Tibial artery (tissue), 4 donors: ENCODE measurements at places on chromosomes 13 and 19.

DNA sequence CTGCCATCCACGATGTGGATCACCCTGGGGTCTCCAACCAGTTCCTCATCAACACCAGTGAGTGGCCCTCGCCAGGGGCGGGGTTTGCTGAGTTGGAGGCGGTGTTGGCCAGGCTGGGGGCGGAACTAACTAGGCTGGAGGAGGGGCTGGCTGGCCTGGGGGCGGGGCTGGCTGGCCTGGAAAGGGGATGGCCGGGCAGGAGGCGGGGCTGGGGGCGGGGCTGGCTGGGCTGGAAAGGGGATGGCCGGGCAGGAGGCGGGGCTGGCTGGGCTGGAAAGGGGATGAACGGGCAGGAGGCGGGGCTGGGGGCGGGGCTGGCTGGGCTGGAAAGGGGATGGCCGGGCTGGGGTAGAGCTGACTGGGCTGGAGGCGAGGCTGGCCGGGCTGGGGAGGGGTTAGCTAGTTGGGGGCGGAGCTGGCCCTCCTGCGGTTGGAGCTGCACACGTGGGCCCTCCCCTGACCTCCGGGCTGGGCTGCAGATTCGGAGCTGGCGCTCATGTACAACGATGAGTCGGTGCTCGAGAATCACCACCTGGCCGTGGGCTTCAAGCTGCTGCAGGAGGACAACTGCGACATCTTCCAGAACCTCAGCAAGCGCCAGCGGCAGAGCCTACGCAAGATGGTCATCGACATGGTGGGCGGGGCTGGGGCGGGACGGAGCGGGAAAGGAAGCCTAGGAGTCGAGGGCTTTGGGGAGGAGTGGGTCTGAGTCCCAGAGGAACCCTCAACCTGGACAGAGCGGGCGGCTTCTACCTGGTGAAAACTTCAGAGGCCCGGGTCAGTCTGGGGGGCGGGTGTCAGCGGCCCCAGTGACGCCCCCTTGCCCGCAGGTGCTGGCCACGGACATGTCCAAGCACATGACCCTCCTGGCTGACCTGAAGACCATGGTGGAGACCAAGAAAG is 41.0 kb downstream of the PDE4A start:
- DNase-seq, result peak; percentile 91

- DNase-seq, result no peak
Measured at GRCh38 chr13:30193279-30194234, 113.8 kb downstream of the KATNAL1 start.

DNA sequence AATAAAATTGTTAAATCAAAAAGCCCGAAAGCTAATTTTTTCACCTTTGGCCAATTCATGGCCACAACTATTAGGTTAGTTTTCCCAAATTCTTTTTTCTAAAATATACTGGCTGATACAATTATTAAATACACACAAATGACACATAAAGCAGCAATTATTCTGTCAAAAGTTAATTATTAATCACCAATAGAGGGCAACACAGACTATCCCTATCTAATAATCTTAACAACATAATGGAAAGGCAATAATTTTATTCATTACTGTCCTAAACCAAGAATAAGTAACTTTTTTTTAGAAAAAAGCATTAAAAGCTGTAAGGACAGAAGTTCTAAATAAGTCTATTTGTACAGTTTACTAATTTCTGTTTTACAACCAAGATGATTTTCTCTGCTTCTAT is 51.7 kb downstream of the KATNAL1 start:
- DNase-seq, result no peak

DNA sequence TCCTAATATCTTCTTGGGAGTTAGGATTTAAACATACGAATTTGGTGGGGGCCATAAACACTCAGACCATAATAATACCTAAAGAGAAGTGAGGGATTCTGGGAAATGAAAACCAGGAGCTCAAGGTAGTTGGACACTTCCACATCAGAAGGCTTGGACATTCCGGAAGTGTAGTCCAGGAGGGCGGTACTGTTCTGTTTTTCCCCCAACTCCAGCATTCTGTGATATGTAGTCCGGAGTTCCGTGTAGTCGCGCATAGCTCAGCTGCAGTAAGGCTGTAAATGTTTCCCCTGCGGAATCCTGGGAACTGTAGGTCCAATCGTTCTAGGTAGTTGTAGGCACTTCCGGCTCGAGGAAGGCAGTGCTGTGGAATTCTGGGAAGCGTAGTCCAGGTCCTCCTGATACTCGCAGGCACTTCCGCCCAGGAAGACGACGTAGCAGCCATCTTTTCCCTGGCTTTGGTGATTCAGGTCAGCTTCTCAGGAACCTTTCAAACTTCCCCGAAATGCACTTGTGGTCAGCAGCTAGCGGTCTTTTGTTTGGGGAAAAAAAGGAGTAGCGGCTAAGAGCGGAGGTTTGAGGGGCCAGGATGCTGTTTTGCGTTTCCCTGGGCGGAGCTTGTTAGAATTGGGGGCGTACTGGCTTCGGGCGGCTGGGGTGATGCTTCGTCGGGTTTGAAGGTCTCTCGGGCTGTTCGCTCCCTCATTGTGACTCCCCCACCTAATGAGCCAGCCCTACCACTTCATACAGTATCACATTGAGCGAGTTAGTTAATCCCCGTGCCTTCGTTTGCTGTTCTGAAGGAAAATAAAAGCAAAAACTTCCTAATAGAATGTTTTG is at the start of gene ZNF226:
Gene ZNF226 (plus strand): TSS at position 428 of the 840 bp plus-strand sequence. CDS start 4,981 bp downstream, outside the sequence.
- DNase-seq, result peak; percentile 94

DNA sequence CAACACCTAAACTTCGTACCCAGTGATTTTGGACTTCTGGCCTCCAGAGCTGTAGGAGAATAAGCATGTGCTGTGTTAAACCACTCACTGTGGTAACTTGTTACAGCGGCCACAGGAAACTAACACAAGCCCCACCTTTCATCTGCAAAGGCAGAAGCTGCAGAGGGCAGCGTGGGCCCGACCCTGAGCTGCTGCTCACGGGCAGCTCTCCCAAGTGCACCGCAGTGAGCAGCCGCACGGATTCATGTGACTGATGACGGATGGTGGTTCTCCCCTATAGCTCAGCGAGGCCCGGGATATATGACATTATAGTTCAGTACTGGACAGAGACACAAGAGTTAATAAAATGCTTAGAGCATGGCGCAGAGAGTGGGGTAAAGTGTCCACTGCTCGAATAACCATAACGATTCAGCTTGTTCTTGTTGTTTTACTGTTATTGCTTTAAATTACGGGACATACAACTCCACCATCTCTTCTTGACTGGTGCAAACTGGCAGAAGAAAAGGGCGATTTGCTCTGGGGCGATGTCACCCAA is 21.9 kb downstream of the VRK3 start:
- no peak for DNase-seq

DNA sequence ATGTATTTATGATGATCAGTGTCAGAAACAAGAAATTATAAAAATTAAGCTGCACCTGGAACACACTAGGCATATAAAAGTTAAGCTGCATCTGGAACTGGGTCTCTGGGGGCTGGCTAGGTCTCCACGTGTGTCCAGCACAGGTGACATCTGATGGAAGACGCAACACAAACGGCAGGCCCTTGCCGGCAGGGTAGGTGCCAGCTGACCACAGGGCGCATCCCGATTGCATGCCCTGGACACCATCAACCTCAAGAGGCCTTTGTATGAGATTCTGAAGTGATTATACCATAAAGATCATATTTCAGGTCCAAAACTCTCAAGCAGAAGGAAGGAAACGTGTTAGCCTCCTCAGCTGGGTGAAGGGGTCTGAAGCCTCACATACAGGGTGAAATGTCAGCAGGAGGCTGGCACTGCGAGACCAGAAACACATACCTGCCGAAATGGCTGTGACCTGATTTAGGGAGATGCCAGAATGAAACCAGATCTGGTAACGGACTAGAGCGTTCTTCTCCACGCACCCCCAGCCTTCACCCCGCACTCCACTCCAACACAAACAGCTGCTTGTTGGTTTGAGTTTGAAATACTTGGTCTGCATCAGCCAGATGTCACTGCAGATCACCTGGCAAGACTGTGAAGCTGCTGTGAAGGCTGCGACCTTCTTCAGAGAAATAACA is 37.3 kb downstream of the COL4A1 start:
- DNase-seq, result no peak

DNA sequence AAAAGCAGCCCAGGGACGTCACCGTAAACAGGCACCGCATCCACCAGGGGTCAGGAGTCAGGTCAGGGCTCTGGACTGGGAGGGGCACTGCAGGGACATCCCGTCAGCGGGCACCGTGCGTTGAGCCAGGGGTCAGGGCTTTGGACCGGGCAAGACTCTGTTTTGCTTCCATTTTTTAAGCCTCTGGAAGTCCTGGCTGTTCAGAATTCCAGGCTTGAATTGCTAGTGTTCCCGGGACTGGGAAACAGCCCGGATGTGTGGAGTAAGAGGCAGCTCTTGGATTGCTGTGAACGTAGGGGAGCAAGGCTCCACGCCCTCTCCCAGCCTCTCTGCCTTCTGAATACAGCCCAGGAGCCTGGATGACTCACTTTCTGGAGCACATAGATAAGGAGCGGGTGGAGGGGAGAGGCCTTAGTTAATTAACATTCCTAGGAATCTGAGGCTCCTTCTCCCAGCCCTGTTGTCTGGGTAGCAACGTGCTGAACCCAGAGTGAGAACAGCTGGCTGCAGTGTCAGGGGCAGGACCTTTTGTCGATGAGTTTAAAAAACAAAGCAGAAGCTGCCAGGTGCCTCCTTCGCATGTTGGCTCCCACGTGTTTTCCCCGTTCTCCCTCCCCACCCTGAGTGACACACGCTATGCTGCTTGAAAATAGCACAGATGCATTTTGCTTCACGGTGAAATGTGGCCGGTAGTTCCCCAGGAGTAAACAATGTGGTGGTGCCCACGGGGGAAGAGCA is 21.9 kb downstream of the ATP11A start:
- DNase-seq, result peak; percentile 91

- DNase-seq, result no peak
Measured at GRCh38 chr19:48934837-48935236, 1.3 kb downstream of the DHDH start.

- DNase-seq, result no peak
Measured at GRCh38 chr19:16541526-16542044, 652 bp downstream of the CHERP start.

DNA sequence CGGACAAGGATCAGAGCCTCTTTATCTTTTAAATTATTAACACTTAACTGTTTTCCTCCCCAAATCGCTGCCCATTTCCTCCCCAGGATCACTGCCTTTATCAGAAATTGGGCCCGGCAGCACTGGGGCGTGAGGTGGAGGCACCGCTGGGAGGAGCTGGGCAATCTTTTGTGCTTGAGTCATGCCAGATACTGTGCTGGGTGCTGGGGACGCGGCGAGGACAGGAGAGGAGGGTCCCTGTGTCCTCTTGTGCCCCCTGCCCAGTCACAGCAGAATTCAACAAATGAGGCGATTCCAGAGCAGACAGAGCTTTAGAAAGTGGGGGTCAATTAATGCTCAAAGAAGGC is 347.8 kb downstream of the ZNF536 start:
- DNase-seq, result no peak

DNA sequence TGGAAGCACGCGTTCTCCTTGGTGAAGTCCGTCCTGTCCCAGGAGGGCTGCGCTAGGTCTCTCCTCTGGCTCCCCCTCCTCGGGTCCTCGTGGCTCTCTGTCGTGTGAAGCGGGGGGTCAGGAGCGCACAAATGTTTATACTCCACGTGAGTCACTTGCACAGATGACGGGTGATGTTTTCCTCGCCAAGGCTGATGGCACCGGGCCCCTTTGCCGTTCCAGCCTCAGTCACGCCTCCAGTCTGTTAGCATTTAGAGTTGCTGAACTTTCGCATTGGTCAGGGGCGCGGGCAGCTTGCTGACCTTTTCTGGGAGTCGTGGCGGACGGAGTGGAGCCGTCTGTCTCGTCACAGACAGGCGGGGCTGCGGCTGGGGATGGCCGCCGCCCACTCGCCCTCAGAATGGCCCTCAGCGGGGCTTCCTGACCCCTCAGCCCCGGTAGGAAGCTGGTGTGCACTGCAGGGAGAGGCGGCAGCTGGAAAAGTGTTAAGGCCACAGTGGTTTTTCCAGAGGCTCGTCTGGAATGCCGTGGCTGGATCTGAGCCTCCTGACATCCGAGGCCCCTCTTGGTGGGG is 13.7 kb downstream of the KLHL26 start:
- peak; percentile 96 for DNase-seq

GRCh38 chr19:58409010-58409790 is 751 bp downstream of the ZNF584 start:
- DNase-seq, result peak; percentile 62

DNA sequence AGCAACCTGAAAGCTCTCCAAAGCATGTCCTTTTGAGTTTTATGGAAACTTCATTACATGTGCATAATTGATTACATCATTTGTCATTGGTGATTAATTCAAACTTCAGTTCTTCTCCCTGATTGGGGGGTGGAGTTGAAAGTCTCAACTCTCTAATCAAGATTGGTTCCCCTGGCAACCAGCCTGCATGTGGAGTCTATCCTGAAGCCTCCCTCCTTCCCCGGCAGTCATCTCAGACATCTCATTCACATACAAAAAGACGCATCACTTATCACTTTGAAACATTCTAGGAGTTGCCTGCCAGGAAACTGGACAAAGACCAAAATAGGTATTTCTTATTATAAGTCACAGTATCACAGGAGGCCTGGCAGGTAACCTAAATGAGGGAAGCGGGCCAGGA is 50.5 kb downstream of the TEX26 start:
- DNase-seq, result no peak
